GM23248 (cell line): ENCODE measurements at places on chromosomes 16 and 17. TPM values are rescaled to one million over a fixed set of nuclear protein-coding genes. Genes with fewer than 3 reads are reported as not detected.

DNA sequence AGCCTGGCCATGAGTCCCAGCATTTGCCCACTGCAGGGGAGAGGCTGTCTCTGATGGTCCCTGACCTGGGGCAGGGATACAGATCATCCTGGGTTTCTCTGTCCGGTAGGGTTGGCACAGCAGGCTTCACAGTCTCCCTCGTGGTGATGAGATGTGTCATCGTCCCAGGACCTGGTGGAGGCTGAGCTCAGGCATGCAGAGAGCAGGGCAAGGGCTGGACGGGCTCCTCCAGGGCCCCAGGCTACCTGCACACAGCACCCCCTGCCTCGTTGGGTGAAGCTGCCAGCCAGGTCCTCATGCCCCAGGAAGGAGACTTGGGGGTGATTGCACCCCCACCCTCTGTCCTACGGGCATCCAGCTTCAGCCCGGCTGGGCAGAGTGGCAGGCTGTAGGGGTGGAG is 155.8 kb upstream of the GSE1 start:
- peak; percentile 64 for DNase-seq

DNA sequence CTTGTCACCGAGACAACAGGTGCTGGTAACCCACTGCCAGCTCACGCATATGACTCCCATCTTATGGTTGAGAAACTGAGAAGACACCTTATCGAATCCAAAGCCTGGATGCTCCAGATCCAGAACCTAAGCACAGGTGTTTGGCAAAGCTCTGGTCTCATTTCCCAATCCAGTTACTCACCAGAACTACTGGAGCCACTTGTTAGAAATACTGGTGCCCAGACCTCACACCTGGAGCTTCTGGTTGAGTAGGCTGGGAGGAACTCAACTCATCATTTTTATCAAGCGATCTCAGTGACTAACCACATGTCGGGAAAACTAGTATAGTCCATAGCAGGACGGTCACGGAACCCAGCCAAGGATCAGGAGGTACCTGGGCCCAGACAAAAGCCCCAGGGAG is 86.7 kb upstream of the RCVRN start:
- DNase-seq: no peak

DNA sequence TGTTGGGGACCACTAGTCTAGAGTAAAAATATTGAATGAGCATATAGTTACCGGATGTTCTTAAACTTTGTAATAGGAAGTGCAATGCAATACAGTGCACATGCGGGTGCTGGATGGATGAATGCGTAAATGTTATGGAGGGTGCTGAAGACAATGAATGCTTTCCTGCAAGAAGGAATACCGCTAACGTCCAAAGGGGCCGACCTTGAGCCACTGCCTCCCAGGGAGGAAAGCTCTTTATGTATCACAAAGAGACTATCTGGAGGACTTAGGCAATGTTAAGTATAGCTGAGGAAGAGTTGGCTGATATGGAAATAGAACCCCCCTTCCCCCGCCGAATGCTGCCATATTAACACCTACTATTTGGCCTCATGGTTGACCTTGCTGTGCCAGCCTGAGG is 27.5 kb upstream of the SHCBP1 start:
- no peak for DNase-seq

- DNase-seq: no peak
Measured at GRCh38 chr17:77864234-77865111, 94.0 kb upstream of the TNRC6C start.

DNA sequence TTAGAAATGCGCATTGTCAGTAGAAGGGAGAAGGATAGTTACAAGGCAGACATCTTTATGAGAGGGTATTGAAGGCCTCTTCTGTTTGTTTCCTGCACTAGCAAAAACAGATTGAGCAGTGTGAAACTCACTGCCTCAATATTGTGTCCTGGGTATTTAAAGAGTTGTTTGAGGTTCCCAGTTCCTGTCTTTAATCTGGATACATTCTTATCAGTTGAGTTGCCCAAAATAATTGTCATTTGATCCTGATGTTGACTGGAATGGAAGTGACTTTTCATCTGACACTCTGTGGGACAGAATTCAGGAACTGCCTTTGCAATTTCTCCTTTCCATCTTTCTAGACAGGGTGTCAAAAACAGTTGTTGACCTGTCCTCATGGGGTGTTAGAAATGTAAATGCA is 1.7 kb downstream of the ATP6V0A1 start:
- no peak for DNase-seq

GRCh38 chr17:50681263-50682200 is 26.2 kb downstream of the ANKRD40 start:
- peak; percentile 89 for DNase-seq

- DNase-seq: peak; percentile 59
Measured at GRCh38 chr17:71334048-71334751, 786.6 kb upstream of the SOX9 start.

GRCh38 chr16:88576307-88576706 is 6.1 kb downstream of the ZC3H18 start:
- no peak for DNase-seq

DNA sequence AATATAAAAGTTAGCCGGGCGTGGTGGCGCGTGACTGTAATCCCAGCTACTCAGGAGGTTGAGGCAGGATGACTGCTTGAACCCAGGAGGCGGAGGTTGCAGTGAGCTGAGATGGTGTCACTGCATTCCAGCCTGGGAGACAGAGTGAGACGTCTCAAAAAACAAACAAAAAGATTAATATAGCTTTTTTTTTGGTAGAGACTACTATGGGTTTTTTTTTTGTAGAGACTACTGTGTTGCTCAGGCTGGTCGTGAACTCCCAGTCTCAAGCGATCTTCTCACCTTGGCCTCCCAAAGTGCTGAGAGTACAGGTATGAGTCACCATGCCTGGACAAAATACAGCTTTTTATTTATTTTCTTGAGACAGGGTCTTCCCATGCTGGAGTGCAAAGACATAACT is 20.2 kb downstream of the ZNRF1 start:
- DNase-seq: no peak

- DNase-seq: no peak
Measured at GRCh38 chr16:54816471-54816870, 114.2 kb upstream of the IRX5 start.

DNA sequence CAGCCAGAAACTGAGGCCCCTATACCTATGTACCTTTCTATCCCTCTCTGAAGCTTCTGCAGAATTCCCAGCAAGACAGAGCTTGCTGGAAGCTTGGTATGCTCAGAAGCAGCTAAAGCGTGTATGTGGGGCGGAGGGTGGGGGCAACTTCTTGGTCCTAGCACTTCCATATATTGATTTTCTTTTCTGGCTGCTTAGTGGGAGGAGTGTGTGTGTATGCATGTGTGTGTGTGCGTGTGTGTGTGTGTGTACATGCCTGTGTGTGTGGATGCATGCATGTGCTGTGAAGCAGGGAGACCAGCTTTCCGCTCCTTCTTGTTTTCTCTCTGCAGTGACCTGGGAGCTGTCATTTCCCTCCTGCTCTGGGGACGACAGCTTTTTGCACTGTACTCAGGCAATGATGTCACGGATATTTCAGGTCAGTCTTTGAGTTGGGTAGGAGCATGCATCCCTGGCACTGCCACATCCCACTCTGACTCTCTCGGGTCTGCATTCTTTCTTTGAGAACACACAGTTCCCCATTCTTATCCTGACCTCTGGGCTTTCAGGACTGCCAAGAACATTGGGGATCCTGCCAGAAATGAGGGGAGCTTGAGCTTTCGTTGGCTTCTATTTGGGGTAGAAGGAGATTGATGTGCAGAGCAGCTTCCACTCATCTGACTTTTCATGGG is 10.7 kb downstream of the HPR start:
- DNase-seq: no peak

DNA sequence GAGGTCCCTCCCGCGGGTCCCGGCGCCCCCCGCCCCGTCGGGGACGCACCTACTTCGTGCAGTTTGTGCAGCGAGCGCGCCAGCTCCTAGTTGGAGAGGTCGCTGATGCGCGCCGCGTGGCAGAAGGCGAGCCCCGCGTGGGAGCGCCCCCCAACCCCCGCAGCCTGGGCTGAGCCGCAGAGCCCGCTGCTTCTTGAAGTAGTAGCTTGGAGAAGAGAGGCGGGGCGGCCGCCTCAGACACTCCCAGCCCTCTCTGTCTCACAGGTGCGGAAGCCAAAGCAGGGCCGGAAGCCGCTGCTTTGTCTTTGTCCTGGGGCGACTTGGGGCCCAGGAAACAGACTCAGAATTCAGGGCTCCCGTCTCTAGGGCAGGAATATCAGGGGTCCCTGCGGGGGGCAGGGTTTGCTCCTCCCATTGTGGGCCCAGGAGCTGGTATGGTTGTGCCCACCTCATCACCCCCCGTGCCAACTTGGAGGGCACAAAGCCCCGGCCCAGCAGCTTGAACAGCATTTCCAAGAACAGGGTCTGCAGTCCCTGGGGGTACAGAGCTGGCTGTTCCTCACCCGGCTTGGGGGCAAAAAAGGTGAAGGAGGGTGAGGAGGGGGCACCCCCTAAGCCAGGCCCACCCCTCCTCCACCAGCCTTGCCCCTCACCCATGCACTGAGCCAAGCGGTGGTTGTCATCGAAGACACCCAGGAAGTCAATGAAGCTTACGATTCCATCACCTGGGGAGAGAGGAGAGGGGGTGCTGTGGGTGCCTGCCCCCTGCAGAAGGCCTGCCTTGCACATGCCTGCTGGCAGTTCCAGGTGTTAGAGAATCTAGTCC is 13.5 kb downstream of the SPATA32 start:
- no peak for DNase-seq

GRCh38 chr17:29716566-29716965 is 93.9 kb upstream of the CORO6 start:
- no peak for DNase-seq

DNA sequence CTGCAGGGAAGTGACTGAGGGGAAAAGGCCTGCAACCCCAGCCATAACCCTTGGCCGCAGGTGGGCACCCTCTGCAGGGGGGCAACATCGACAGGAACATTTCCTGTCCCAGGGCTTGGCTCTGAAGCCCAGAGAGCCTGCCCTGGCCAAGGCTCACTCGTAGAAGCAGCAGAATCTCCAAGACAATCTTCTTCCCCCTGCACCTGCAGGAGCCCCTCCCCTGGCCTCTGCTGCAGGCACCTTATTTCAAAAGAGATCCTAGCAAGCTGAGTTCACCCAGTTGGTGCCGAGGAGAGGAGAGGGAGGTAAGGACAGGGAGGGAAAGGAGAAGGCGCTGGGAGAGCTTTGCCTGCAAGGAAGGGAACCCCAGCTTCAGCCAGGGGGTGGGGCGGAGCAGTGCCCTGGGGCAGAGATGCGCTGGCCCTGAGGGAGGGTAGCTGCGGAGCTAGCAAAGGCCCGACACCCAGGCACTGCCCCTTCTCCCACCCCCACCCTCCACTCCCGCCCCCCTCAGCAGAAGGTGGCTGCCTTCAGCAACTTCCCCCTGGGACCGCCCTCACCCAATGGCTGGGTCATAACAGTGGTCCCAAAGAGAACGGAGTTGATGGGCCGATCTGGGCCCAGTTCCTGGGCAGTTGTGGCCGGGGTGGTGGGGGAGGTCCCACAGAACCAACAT is 104.3 kb upstream of the TNRC6C start:
- no peak for DNase-seq

GRCh38 chr17:18014006-18014405 is 25.0 kb downstream of the ATPAF2 start:
- DNase-seq: no peak

DNA sequence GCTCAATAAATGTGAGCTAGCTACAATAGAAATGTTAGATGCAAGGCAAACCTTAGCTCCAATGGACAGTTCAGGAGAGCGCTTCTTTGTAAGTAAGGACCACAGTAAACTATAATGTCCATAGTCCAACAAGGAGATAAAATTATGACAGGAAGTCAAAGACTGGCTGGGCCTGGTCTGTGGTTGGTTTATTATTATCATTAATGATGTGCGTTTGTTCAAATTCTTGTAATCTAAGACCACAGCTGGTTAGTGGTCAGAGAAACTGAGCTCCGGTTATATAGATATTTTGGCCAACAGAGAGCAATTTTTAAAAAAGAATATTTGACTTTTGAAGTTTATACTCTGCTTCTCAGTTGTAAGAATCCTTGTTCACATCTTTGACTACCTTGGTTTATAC is 4.7 kb upstream of the CMTM2 start:
- no peak for DNase-seq

GRCh38 chr16:73915140-73915539 is 381.5 kb upstream of the PSMD7 start:
- DNase-seq: no peak

MT3 gene
- total RNA-seq: not detected in 2 replicates

RAMP2 gene
- 3.7 TPM in 1 of 2 replicates, not detected in the other for total RNA-seq

NPIPA8 gene
- 12.6 TPM in 1 of 2 replicates, not detected in the other for total RNA-seq

DHRS7C gene
- total RNA-seq: not detected in 2 replicates

KRT9 gene
- total RNA-seq: not detected in 2 replicates

HSD17B1 gene
- 0.76 and 2.3 TPM in 2 replicates for total RNA-seq

TSPAN10 gene
- 2.6 and 3.9 TPM in 2 replicates for total RNA-seq

STARD3 gene
- 34.0 and 41.0 TPM in 2 replicates for total RNA-seq
